PC-3 (cell line): ENCODE measurements at places on chromosomes 16 and 17. TPM values are rescaled to one million over a fixed set of nuclear protein-coding genes. Genes with fewer than 3 reads are reported as not detected.

GRCh38 chr16:70713824-70714223 is 28.0 kb upstream of the MTSS2 start:
- no peak for DNase-seq

DNA sequence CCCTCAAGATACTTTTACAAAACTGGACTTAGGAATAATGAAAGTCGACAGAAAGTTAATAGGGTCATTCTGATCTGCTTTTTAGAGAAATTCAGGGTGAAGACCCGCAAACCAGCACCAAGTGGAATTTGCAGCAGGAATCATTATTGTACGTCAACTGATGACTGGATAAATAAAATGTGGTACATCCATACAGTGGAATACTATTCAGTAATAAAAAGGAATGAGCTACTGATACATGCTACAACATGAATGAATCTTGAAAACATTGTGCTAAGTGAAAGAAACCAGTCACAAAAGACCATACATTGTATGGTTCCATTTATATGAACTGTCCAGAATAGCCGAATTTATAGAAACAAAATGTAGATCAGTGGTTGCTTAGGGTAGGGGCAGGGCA is 83.1 kb downstream of the GNAO1 start:
- DNase-seq = no peak

- no peak for DNase-seq
Observed at GRCh38 chr16:5046914-5047313, 13.2 kb upstream of the NAGPA start.

GRCh38 chr16:85782451-85782850 is 16.9 kb downstream of the EMC8 start:
- no peak for DNase-seq

DNA sequence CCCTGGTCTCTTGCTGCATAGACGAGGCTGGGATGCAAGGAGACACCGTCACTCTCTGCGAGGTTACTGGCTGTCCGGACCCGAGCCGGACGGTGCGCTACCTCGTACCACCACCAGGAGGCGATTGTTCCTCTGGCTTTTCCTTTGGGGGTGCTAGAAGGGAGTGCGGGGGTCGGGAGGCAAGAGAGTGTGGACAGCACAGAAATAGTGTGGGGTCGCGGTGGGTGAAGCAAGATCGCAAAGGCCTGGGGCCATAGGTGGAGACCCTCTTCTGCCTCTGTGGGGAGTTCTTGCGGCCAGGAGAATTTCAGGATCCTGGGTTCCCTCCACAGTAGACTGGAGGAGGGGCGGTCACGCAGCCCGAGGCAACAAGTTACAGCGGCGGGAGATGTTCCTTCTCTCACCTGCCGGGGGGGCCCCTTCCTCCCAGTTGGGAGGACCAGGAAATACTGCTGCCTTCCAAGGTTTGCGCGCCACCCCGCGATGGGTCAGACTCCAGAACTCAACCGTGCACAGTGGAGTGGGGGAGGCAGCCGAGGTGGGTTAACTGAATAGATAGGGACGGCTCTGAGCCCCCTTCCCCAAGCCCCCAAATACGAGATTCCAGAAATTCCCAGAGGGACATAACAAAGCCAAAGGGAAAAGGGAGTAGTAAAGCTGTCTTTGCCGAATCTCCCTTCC is 6.9 kb downstream of the PHOSPHO1 start:
- peak; percentile 60 for DNase-seq

DNA sequence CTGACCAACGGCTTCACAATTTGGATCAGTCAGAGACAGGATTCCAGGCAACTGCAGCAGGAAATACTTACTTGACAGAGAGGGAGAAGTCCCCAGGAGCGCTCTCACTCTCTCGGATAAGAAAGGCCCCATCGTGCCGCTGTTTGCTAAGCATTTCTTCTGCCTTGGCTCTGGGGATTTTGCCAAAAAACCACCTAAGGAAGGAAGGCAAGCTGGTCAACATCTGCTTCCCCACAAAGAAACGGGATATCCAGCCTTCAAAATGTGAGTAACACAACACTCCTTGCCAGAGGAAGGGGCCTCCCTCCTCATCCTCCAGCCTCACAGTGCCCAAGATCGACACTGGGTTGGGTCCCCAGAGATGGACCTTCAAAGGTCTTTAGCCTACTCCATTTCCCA is 36.6 kb upstream of the SLC25A19 start:
- no peak for DNase-seq

DNA sequence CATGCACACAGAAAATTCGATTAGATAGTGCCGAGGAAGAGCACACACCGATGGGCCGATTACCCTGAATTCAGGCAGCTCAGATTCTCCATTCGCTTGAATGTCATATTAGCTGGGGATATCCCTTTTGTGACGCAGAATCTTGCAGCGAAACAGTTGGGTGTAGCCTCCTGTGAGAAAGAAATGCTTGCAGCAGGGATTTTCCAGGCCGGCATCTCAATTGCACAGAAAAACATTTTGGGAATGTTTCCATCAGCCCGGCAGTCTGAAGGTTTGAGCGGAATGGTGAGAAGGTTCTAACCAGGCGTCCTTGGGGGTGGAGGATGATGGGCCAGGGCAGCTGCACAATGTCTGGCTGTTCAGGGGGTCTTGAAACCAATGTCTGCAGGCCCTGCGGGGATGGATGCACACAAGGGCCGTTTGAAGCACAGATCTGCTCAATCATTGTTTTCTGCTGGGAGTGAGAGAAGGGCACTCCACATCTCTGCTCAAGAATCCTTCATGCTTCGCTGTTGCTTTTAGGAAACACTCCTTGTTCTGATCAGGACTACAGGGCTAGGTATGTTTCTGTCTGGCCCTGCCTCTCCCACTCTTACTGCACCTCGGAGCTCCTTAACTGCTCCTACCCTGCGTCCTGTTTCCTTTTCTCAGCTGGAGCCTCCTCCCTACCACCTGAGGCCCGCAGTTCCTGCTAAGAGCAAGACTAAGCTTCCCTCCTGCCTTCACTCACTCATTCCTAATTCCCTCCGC is 94.6 kb downstream of the CMIP start:
- no peak for DNase-seq

- no peak for DNase-seq
Observed at GRCh38 chr16:87391324-87391949, 699 bp upstream of the MAP1LC3B start.

- no peak for DNase-seq
Observed at GRCh38 chr16:57263541-57264351, 18.7 kb downstream of the ARL2BP start.

- no peak for DNase-seq
Observed at GRCh38 chr16:28062847-28063521, 530 bp downstream of the GSG1L start.

- no peak for DNase-seq
Observed at GRCh38 chr17:226108-227077, 44.9 kb upstream of the DOC2B start.

DNA sequence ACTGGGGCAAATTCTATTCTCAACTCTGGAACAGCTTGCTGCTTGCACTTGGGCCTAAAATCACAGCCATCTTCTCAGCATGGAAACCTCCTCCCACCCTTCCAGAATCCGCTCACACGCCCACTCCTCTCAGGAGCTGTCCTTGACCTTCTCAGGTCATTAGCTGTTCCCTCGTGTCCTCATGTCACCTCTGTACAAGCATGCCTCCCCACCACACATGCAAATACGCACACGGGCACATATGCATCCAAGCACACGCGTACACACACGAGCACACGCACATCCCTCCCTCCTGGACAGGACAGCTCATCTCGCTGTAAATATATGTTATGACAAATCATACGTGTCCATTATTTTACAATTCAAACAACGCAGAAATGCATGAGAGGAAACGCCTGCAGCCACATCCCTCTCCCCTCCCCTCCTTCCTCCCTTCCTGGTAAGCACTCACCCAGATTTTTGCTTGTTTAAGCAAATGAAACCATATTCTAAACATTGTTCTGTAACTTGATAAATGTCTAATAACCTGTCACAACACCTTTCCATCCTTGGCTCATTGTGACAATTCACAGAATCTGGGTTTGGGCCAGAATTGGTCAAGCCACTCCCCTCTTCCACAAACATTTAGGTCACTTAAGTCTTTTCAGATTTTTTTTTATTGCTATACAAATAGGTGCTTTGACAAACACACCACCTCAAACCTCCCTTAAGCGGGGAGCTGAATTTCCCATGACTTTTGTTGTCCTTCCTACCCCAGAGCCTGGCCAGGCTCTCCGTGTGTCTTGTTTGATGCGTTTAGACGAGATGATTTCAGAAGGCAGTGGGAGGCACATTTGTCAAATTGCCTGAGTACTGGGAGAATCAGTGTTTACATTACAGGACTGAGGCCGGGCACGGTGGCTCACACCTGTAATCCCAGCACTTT is 41.7 kb downstream of the DNAH17 start:
- DNase-seq = peak; percentile 98

- no peak for DNase-seq
Observed at GRCh38 chr17:76357597-76358158, 4.0 kb upstream of the PRPSAP1 start.

DNA sequence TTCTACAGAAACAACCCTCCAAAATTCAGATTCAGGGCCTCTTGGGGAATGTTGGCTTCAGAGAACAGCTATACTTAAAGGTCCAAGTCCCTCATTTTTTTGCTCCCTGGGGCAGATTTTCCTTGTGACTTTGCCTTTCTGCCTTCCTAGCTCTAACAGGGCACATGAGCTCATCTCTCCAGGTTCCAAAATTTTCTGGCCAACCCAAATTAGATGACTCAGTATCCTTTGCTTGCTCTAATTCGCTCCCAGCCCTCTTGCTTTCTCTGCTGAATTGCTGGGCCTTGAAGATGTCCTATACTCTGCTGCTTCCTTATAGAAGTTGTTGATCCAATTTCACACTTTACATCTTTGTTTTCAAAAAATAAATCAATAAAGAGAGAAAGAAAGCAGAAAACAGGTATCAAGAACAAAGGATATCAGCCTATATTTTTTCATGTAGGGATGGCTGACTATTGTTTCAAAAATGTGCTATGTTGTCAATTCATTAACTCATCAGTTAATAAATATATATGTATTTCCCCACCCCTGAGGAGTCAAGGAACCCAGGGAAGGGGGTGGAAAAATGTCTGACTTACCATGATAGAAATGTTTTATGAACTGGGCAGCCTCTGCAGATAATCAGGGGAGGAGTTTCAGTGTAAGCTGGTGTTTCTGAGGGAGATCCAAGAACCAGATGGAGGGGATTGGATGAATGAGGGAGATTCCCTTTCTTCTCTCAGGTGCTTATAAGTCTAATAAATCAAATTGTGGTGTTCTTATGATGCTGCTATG is 1.0 kb upstream of the KRTAP4-2 start:
- DNase-seq = peak; percentile 8

DNA sequence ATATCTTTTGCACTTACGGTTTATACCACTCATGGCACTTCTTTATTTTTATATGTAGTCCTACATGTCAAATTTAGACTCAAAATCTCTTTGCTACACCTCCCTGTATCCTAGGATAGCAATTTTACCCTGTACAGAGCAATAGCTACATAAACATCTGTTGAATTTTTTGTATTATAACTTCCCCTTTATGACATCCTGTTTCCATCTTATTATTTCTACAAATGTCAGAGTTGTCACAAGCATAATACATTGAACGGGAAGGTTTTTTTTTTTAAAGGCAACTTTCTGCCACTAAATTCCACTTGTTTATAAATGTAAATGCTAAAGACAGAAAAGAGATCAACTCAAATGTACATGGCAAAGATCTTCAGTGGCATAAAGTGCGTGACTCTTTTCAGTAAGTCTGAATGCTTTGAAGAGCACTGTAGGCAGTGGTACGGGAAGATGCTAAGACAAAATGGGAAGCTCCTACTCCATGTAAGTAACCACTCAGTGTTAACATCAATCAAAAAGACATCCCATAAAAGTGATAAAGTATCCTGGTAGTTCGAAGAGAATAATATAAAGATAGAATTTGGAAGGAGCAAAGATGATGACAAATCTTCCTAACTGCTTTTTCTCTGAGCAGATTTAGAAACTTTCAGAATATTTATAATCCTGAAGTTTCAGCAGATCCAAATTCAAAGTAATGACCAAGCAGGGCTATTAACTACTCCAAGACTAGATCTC is 26.8 kb downstream of the GNA13 start:
- no peak for DNase-seq

DNA sequence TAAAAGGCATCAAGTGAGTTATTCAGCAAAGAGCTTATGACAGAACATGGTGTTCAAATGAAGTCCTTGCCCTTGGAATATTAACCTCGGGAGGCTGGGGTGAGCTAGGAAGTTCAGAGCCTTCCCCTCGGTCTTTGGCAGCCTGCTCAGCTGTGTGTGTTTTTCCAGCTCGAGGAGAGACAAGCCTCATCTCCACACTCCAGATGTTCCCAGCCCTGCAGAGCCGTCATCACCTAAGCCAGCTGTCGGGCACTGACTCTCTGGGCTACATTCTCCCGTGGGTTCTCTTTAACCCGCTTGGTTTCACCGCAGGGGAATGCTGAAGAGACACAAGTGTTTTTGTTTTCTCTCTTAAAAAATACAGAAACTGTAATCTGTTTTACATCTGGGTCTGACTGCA is 47.1 kb downstream of the IRX3 start:
- no peak for DNase-seq

DNA sequence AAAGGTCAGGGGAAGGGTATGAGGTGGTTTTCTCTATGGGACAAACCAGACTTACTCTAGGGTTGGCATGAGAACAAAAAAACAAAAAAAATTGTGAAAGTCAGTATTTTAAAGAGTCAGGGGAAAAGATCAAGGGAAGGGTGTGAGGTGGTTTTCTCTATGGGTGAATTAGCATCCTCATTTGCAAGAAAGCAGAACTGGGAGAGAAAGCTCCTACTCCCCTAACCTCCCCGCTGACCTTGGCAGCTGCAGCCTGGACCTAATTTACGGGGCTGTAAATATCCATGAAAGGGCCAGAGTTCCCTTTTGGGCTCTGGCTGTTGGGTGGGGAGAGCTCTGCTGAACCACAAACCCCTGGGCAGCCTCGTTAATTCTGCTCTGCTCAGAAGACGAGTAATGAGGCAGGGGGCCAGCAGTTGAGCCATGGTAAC is 10.6 kb downstream of the RHBDL3 start:
- no peak for DNase-seq

- no peak for DNase-seq
Observed at GRCh38 chr17:29930409-29931010, 482 bp upstream of the SSH2 start.

DNA sequence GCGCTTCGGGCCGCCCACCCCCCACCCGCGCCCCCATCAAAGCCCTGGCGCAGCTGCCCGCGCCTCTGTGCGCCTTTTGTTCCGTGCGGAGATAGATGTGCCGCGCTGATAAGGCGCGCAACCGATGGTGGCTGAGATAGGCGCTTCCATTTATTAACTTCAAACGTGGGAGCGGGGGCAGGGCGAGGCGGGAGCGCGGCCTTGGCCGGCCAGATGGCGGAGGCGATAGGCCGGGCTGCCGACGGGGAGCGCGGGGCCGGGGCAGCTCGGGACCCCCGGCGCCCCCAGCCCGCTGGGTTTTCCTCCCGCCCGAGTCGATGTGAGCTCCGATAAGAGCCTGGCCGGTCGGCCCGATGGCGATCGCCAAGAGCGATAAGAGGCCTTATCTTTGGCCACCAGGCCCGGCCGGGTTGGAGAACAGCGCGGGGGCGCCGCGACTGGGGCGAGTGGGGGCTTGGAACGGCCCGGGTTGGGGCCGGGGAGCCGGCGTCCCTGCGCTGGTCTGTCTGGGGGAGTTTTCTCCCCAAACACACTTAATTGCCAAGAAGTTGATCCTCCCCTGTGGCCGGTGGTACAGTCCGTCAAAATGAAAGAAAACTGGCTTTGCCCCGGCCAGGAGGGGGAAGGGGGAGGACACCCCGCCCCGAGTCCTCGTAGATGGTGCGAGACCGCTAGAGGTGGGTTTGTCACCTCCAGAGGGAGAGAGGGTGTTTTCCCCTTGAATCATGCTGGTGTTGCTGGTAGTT is 2.7 kb downstream of the ZFPM1 start:
- peak; percentile 33 for DNase-seq

Gene KRTAP9-4
- not detected in 2 replicates for total RNA-seq

Gene FTSJ3
- 82.4 and 112 TPM in 2 replicates for total RNA-seq
